ENCODE measurements at places on chromosomes 4 and X.
A peak's percentile ranks its signal among the peaks of the same experiment; 100 is the strongest.

DNA sequence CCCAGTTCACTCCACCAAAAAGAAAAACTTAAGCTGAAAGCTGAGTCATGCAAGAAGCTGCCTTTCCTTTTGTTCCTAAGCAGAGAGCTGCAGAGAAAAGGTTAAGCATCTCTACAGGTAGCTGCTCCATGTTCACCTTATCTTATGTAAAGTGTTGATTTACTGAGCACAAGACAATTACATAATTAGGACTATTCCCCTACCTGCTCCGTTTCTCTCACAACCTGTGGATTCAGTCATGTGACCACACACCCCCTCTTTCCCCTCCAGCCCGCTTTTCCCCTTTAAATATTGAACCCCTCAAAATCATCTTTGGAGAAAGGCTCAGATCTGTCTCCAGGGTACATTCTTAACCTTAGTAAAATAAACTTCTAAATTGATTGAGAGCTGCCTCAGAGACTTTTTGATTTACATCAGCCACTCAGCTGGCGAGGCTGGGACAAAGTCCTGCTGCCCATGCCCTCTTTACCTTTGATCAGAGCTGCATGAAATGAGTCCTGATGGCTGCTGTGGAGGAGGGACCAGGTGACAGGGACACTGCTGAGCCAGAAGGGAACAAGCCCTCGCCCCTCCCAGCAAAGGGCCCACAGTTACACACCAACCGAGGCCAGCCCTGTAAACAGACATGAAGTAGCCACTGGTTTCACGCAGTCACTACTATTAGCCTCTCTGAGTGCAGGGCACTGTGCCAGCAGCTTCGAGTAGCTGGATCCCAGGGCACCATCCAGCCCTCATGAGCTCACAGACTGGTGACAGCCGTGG, 53.9 kb upstream of the C4orf50 start:
- DNase-seq: no peak

DNA sequence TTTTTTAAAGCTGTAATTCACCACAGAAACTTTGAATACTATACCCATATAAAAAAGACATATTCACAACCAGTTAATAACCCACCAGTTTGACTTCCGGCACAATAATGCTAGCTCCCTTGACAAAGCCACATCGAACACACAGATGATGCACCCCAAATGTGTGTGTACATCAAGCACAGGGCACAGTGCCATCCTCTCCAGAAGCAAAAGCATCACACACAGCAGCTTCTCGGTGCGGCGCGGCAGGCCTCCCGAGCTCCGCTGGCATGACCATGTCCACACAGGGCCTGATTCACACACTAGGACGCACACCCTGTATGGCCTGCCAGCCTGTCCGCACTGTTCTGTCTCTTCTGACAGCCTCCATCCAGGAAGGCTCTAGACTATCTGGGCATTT, 88.0 kb downstream of the LEF1 start:
- DNase-seq: peak; percentile 30

DNA sequence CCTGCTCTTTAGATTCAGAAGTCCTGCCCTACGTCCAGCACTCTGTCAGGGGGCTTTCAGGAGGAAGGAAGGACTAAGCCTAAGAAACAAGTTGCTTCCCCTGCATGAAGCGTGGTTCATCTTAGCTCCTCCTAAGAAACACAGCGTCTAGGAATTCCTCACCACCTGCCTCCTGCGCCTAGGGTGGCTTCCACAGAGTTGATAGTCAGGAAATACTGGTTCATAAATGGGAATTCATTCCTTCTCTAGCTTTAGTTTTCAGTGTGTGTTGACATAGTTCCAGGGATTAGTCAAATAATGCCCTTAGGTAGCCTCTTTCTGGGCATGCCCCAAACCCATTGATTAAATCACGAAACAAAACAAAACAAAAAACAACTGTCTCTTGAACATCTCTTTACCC, 1.7 kb upstream of the MXRA5 start:
- DNase-seq: no peak

GRCh38 chr4:85676850-85677590, 202.1 kb downstream of the ARHGAP24 start:
- DNase-seq: no peak

GRCh38 chr4:531721-532565, 32.9 kb downstream of the PIGG start:
- no peak for DNase-seq

- DNase-seq: no peak
These were observed 80.8 kb downstream of the ANKRD50 start for GRCh38 chr4:124631760-124632159.

DNA sequence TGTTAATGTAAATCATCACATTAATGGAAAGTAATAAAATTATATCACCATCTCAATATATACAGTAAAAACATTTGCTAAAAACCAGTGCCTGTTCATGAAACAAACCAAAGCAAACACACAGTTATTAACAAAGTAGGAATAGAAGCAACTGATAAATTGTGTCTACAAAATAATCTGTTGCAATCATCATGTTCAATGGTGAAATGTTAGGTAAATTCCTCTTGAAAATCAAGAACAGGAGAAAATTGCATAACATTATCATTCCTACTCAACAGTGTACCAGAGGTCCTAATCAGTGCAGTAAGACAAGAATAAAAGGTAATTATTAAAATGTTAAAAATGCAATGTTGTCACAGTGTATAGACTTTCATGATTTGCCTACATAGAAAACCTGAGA, 252.3 kb downstream of the TEX13A start:
- no peak for DNase-seq

DNA sequence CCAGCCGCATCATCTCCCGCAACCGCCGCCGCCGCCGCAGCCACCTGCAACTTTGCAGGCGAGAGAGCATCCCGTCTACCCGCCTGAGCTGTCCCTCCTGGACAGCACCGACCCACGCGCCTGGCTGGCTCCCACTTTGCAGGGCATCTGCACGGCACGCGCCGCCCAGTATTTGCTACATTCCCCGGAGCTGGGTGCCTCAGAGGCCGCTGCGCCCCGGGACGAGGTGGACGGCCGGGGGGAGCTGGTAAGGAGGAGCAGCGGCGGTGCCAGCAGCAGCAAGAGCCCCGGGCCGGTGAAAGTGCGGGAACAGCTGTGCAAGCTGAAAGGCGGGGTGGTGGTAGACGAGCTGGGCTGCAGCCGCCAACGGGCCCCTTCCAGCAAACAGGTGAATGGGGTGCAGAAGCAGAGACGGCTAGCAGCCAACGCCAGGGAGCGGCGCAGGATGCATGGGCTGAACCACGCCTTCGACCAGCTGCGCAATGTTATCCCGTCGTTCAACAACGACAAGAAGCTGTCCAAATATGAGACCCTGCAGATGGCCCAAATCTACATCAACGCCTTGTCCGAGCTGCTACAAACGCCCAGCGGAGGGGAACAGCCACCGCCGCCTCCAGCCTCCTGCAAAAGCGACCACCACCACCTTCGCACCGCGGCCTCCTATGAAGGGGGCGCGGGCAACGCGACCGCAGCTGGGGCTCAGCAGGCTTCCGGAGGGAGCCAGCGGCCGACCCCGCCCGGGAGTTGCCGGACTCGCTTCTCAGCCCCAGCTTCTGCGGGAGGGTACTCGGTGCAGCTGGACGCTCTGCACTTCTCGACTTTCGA, 654 bp downstream of the ATOH1 start:
- no peak for DNase-seq

DNA sequence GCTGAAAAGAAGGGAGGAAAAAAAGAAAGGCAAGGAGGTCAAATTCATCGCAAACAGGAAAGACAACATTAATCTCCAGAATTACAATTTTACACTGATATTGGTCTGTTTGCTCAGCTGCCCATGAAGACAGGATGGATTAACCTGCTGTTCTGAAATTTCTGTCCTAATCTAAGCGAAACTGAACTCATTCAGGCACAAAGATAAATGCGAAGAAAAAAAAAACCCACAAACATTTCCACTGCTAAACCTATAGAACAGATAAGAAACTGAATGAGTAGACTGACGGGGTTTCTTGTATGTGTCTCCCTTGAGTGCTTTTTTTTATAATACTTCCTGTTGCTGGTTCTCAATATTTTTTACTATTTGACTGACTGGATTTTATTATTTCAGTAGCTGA, 251.8 kb upstream of the FTHL17 start:
- no peak for DNase-seq

DNA sequence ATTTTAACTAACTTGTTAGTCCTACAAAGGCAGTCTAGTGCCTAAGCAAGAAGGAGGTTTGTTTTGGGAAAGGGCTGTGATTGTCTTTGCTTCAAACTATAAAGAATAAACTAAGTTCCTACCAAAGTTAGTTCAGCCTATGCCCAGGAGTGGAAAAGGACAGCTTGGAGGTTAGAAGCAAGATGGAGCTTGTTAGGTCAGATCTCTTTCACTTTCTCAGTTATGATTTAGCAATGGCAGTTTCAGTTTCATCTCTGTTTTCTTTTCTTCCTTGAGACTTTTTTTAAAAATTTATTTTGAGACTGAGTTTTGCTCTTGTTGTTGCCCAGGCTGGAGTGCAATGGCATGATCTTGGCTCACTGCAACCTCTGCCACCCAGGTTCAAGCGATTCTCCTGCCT, 82.9 kb upstream of the NLGN4X start:
- no peak for DNase-seq

DNA sequence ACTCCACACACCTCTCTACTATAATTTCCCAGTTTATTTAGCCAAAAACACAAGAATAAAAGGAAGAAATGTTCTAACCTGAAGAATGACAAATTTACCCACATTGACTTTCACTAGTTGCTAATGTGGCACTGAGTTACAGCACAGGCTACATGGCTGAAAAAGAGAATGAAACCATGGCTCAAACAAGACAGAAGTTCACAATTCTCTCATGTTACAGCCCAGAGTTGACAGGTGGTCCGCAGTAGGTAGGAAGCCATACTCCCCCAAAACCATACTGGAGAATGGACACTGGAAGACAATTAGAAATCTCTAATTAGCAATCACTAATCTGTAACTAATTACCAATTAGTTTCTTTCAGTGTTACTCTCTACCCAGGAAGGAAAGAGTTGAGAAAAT, 170.8 kb downstream of the ADGRA3 start:
- no peak for DNase-seq

DNA sequence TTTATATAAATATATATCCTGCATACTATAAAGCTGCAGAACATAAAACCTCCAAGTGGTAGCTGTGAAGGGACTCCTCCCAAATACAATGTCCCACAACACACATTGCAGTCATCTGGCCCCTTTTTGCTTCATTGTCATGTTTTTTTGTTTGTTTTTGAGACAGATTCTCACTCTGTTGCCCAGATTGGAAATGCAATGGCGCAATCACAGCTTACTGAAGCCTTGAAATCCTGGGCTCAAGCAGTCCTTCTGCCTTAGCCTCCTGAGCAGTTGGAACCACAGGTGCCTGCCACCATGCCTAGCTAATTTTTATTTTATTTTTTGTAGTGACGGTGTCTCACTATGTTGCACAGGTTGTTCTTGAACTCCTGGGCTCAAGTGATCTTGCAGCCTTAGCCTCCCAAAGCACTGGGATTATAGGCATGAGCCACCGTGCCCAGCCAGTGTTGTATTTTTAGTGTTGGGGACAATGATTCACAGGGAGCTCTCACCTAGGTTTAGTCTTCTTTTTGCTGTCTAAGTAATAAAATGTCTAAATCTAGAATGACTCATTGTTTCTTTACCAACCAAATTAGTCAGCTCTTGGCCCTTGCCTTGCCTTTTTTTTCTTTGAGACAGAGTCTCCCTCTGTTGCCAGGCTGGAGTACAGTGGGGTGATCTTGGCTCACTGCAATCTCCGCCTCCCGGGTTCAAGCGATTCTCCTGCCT, 24.0 kb upstream of the XIAP start:
- DNase-seq: peak; percentile 21

GRCh38 chrX:41347186-41347585, 13.2 kb downstream of the DDX3X start:
- no peak for DNase-seq

DNA sequence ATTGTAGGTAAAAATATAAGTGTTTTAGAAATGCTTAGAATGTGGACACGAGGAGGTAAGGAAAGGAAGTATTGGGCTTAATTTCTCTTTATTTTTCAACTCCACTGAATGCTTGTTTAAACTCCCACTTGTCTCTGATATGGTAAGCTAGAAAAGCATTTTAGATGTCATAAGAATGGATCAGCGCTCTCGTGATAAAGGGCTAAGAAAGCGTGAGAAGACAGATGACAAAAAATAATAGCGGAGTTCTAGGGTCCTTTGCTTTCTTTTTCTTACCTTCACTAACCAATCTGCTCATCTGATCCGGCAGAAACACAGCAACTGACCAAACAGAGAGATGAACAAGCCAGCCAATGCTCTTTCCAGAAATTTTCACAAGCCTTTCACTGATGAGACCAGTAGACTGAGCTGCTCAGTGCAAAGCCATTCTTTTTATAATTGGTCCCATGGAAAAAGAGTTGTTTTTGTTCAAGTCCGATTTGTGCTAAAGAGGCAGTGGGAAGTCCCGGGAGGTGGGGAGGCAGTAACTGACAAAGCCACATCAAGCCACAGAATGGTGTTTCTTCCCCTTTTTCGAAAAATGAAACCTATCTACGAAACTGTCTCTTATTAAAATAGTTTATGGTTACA, at the start of gene TASL:
Gene TASL (minus strand): TSS at position 405 of the 630 bp plus-strand sequence. CDS start 17,411 bp downstream, outside the sequence.
- no peak for DNase-seq

DNA sequence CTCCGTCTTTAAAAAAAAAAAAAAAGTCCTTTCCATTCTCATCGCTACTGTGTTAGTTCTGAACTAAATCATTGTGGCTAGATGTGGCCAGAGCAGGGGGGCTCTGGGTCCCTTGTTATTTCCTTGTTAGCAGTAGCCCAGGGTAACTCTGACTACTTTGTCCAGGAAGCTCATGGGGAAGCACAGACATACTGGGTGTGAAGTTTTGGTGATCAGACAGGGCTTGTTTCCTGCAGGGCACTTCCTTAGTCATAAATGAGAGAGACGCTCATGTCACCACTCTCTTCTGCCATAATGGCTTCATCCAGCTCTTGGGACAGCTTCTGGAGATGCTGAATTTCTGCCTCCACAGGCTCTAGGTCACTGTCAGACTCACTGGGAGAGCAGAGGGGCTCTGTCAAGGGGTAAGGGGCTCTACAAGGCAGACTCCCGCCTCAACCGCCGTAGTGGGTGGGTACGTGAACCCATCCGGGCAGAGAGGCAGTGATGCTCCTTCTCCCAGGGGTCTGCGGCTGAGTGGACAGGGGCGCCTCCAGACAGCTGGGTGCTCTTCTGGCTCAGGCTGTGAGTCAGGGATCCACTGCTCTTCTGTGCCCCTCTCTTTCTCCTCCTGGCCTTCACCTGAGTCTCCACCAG, 12.9 kb downstream of the STIM2 start:
- DNase-seq: no peak

DNA sequence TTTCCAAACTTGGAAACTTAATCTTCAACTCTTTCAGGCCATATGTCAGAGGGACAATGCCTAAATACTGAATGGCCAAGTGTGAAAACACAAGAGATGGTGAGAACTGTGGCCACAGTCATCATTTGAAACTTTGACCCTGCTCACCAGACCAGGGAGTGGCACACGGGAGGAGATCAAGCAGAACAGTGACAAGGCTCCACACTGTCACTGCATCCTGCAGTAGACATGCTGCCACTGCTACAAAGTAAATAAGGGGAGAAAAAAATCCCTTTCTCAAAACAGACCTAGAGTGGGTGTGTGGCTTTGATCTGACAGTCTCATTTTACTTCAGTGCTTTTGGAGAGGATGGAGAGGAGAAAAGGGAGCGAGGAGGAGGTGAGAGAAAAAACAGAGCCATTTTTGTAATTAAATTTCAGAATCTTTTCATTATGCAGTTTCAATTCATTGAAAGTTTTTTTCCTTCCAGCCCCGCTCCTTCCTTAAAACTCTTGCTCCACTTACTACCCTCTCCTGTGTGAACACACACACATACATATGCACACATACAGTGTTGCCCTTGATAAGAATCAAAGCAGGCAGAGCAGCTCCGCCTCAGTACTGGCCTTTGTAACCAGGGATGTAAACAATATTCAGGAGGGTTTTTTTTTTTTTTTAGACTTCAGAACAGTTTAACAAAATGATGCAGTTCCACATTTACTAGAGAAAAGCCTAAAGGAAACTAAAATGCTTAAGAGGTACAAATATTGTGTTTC, 34.4 kb downstream of the NEXMIF start:
- no peak for DNase-seq
